ENCODE measurements at places on chromosomes 3 and 15. TPM values are rescaled to one million over a fixed set of nuclear protein-coding genes. Genes with fewer than 3 reads are reported as not detected.

Gene IMPG2
- 0.05 TPM for polyA plus RNA-seq

Gene ACTC1
- 12,784 TPM for polyA plus RNA-seq

Gene CCR2
- polyA plus RNA-seq: 0.43 TPM

Gene EXD1
- not detected for polyA plus RNA-seq

Gene SPTBN5
- 2.3 TPM for polyA plus RNA-seq

Gene TF
- 18.3 TPM for polyA plus RNA-seq

Gene STARD9
- 8.6 TPM for polyA plus RNA-seq

Gene SLC12A8
- 0.52 TPM for polyA plus RNA-seq

Gene PML
- polyA plus RNA-seq: 18.1 TPM

Gene ZDHHC19
- polyA plus RNA-seq: 1.9 TPM

Gene TNNC1
- polyA plus RNA-seq: 6,305 TPM

Gene SYNPR
- 3.8 TPM for polyA plus RNA-seq

Gene C3orf20
- 0.02 TPM for polyA plus RNA-seq

GRCh38 chr3:112804021-112804420 is 42.6 kb downstream of the CD200R1L start:
- no peak for DNase-seq

- DNase-seq: no peak
These were observed 48.1 kb downstream of the CFAP20DC start for GRCh38 chr3:59001675-59002074.

GRCh38 chr3:67198374-67198773 is 200.3 kb downstream of the KBTBD8 start:
- DNase-seq: no peak

DNA sequence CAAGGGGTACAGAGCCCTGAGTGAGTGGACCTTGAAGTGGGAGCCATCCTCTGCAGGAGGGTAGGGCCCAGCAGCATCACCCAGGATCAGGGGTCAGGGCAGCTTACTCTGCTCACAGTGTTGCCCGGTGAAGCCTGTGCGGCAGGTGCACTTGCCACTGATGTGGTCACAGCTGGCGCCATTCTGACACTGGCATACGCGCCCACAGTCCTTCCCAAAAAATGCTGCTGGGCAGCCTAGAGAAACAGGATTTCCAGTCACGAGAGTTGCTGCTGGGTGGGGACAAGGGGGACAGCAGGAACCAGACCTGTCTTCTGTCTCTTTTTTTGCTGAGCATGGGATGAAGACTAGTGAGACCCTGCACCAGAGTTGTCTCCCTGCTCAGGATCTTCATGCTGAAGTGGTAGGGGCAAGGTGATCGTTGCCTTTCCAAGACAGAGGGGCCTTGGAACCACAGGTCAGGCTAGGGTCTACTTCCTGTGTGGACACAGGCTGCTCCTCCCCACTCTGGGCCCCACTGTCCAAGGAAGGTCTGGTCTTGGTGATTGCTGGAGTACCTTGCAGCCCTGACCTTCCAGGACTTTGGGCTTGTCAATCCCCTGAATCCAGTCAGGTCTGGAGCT is 46.9 kb downstream of the RAB11A start:
- DNase-seq: no peak

GRCh38 chr3:2599471-2599870 is 500.8 kb downstream of the CNTN4 start:
- DNase-seq: no peak

GRCh38 chr3:14363991-14364390 is 38.4 kb upstream of the SLC6A6 start:
- no peak for DNase-seq

- DNase-seq: no peak
These were observed 511.9 kb downstream of the PYDC2 start for GRCh38 chr3:191972714-191973398.

- no peak for DNase-seq
These were observed 113.8 kb upstream of the KCNMB2 start for GRCh38 chr3:178422406-178422805.

- DNase-seq: no peak
These were observed 73.0 kb downstream of the NEO1 start for GRCh38 chr15:73125219-73125618.

GRCh38 chr3:178915365-178915764 is 156.2 kb downstream of the ZMAT3 start:
- no peak for DNase-seq

DNA sequence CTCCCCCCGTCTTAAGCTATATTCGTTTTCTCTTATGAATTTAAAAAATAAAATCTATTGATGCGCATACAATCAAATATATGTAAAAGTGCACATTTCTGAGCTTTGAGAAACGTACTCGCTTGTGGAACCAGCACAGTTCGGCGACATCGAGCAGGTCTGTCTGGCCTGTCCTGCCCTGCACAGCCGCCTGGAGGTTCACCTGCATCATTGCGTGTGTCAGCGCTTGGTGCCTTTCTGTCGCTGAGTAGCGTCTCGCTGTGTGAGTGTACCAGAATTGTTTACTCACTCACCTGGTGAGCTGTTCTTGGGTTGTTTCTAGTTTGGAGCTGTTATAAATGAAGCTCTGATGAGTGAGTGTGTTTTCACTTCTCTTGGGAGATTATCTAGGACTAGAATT is 104.0 kb downstream of the VGLL4 start:
- no peak for DNase-seq

- no peak for DNase-seq
These were observed 455.4 kb downstream of the RAP2B start for GRCh38 chr3:153617463-153617862.

DNA sequence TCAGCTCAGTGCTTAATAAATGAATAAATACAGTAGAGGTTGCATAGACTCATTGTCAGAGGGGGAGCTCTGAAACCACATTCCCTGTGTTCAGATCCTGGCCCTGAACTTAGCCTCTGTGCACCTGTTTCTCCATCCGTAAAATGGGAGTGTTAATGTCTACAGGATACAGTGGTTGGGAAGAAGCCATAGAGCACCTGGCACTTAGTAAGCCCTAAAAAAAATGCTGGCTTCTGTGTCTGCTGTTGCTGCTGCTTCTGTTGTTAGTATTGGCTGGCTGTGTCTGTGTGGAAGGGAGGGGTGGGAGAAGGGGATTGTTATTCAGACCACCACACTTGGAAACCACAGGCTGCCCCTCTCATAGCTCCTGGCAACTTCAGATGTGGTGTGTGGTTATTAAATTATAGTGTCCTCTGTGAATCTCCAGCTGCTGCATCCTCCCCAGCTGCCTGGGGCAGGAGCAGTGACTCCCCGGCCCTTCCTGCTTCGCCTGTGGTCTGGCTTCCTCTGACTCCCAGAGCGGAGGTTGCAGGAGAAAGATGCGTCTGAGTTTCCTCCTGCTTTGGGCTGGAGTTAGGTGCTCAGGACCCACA is 31.0 kb downstream of the FGD5 start:
- no peak for DNase-seq

DNA sequence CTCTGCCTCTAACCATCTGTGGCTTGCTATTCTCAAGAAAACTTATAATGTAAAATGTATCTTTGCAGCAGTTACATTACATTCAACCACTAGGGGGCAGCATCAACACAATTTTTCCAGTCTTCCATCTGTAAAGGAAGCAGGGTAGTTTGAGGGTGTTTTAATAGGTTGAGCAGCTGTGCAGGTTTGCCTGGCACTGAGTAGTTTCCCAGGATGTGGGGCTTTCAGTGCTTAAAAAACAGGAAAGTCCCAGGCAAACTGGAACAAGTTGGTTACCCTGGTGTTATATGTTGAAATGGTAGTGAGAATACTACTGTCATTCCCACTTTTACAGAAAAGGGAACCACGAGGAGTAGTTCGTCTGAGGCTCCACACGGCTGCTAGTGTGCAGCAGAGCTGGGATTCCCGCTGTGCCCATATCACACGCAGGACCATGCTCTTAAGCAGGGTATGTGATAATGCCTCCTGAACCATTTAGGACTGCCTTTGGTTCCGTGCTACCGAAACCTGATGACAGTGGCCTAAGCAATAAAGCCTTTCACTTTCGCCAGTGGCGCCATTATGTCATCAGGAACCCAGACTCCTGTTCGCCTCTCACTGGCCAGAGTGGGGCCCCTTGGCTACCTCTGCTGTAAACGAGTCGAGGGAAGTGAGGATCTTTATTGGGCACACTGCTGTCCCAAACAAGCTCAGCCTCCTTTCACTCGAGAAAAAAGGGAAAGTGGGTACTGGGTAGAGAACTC is 64.7 kb upstream of the ZBTB38 start:
- DNase-seq: no peak

GRCh38 chr3:1728510-1728909 is 370.2 kb upstream of the CNTN4 start:
- no peak for DNase-seq

GRCh38 chr15:69747193-69747592 is 294.6 kb downstream of the RPLP1 start:
- no peak for DNase-seq

DNA sequence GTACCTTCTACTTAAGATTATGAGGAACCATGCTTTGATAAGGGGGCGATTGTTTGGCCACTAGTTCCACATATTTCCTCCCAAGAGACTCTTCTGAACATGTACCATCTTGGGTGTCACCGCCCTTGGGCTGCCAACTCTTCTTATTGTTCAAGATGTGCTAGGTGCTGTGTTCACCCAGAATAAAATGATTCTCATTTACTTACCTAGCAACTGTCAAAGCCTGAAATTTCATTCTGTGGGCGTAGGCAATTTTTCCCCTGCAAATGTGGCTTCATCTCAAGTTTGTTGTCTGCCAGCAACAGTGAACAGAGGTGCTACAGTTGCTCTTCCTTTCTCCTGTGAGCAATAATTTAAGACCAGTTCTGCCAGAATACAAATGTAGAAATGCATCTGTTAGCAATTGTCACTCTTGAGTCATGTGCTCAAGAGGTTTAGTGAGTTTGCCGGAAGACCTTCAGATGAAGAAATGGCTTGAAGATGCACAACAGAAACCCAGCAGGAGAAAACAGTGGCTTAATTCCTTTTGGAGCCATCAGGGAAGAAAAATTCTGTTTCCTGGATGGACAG is 41.3 kb upstream of the RARB start:
- DNase-seq: no peak

DNA sequence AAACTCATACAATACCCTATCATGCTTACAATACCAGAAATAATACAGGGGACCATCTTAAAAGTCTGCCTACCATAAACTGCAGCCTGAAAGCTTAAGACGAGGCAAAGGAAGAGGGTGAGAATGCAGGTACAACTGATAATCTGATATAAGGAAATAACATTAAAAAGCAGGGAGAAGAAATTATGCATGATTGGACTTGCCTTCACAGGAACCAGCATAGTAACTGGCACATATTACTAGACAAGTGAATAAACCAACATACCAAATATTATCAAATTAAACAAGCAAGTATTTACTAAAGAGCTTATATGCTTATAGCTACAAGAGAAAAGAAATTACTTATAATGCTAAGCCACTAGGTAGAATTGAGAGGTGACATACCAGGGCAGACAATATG is 18.7 kb downstream of the ANKRD28 start:
- DNase-seq: no peak

- no peak for DNase-seq
These were observed 25.0 kb downstream of the MIX23 start for GRCh38 chr3:122357828-122358702.

DNA sequence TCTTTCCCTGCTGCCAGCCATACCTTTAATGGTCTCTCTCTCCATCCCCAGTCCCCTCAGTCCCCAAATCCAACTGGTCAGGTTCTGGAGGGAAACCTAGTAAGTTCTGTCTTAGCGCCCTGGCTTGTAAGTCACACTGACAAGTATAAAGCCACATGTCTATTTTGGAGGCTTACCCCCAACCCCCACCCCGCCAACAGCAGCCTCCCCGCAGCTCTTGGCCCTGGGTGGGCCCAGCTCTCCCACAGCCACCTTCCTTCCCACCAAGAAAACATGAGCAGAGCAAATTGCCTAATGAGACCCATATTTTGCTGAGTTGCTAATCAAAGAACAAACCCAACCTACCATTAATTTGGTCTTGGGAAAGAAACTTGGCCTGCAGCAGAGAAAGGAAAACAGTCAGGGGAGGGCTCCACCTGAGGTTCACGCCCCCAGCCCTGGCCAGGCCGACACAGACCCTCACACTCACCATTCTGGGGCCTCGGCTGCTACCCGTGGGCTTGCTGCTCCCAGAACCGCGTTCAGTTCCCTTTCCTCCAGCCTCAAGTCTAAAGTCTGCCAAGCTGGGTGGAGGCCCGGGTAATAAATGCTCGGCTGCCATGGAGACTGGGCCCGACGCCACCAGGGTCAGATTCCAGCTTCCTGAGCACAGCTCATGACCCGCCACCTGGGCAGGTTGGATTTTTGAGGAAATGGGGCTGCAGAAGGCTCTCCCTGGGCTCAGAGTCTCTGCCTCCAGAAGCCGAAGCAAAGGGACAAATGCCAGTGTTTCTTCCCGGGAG is at the start of gene CALML4:
CALML4 (minus strand) TSS at position 557 of the 782 bp plus-strand sequence; CDS start at position 472, 85 bp downstream.
- peak; percentile 93 for DNase-seq

- no peak for DNase-seq
These were observed 390.1 kb upstream of the ARHGEF26 start for GRCh38 chr3:153731071-153731470.

GRCh38 chr3:52269776-52270175 is 8.7 kb downstream of the WDR82 start:
- DNase-seq: no peak

DNA sequence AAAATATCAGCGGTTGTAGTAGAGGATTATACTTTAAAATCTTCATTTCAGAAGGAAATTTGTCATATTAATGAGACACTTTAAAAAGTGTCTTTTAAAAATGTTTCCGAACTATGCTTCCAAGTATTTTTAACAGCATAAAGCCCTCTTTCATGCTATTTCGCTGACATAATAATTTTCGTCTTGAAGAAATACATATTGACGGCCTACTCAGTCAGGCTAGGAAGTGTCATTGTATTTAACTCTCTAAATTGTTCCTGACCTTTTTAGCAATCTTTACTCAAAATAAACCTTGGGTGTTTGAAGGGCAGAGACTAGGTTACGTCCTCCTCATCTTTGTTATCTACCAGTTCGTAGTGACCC is 806 bp upstream of the LRRC28 start:
- no peak for DNase-seq

DNA sequence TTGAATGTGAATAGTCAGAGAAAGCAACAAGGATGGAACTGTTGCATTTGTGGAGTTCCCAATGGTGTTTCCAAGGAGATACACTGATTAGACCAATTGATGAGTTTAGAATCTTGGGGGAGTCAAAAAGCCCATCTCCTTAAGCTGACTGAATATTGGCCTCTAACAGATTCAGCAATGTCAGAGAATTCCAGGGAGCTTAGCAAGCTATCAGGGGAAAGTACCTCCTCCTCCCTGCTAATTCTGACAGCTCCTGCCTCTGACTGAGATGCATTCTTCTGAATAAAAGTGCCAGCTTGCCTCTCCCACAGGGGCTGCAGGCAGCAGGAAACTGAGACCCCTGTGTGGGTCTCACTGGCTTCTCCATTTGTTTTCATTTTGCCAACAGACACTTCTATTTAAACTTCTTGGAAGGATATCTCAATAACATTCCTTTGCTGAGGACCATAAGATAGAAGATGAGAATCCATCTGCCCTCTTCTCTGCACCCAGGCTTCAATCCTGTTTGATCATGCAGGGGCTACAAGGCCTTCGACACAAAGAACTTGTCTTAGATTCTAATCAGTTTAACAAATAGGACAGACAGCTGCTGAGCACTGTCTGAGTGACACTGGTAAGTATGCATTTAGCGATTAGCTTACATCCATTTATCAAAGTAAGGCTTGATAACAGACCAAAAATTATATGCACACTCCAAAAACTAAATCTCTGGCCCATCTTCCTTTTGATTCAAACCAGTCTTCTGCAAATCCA is 1080.8 kb downstream of the TUSC7 start:
- DNase-seq: no peak
